Common myeloid progenitor, CD34-positive (primary cell): ENCODE measurements at places on chromosomes 2 and 18.

- DNase-seq = no peak
- no peaks in the 10 kb centered on the region for H3K36me3 ChIP-seq
- H3K27ac ChIP-seq = no peak overlapping the region
- no peak overlapping the region for H3K4me3 ChIP-seq
Observed at GRCh38 chr2:225841314-225841713, 441.8 kb downstream of the NYAP2 start.

GRCh38 chr2:41241325-41242000 lies 789.6 kb upstream of the SLC8A1 start:
- no peak overlapping the region for H3K4me3 ChIP-seq
- no peaks in the 10 kb centered on the region for H3K36me3 ChIP-seq
- H3K4me1 ChIP-seq = no peaks in the 10 kb centered on the region
- DNase-seq = no peak
- no peaks in the 10 kb centered on the region for H3K27me3 ChIP-seq
- H3K27ac ChIP-seq = no peak overlapping the region

DNA sequence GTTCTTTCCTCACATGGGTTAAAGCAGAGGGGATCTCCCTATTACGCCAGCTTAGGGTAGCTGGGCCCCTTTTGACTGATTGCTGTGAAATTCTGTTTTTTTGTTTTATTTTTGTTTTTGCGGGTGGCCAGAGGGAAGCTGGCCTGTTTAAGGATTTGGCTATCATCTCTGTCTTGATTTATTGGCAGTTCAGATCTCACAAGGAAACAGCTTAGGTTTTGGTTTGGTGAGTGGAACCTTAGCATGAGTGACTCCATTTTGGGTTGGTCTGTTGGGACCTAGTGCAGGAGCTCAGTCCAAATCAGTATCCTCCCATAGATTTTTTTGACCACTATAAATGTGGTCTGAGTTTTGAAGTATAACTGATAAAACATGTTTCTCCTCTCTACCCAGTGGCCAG lies 25.6 kb upstream of the NTSR2 start:
- DNase-seq = no peak
- H3K4me1 ChIP-seq = peaks cover 43% of the 10 kb centered on the region
- H3K27ac ChIP-seq = no peak overlapping the region
- H3K36me3 ChIP-seq = no peaks in the 10 kb centered on the region
- H3K27me3 ChIP-seq = no peaks in the 10 kb centered on the region

DNA sequence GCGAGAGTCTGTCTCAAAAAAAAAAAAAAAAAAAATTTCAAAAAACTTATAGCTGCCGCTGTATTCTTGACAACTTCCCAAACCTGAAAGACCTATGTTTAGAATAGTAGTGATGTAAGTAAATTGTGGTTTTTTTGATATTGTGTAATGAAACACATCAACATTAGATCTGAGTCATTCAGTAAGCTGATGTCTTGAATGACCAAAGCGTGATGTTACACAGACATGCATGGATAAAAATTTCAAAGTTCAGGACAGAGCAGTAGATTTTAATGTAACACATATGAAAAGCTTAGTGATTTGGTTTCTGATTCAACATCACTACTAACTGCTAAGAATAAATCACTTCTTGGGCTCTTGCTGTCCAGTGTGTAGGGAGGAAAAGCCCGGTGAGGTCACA lies 69.3 kb upstream of the MEX3C start:
- no peak for DNase-seq
- no peaks in the 10 kb centered on the region for H3K27me3 ChIP-seq
- no peak overlapping the region for H3K4me3 ChIP-seq
- no peaks in the 10 kb centered on the region for H3K4me1 ChIP-seq
- H3K36me3 ChIP-seq = no peaks in the 10 kb centered on the region

- peaks cover 67% of the 10 kb centered on the region for H3K36me3 ChIP-seq
- no peaks in the 10 kb centered on the region for H3K27me3 ChIP-seq
- H3K4me1 ChIP-seq = no peaks in the 10 kb centered on the region
- peak overlapping the region; percentile 3 for H3K27ac ChIP-seq
- peak; percentile 5 for DNase-seq
- no peak overlapping the region for H3K4me3 ChIP-seq
Observed at GRCh38 chr2:233270366-233270765, 18.9 kb downstream of the ATG16L1 start.

- no peak overlapping the region for H3K27ac ChIP-seq
- no peaks in the 10 kb centered on the region for H3K36me3 ChIP-seq
Observed at GRCh38 chr2:129888896-129889295, 90.6 kb upstream of the RAB6C start.

DNA sequence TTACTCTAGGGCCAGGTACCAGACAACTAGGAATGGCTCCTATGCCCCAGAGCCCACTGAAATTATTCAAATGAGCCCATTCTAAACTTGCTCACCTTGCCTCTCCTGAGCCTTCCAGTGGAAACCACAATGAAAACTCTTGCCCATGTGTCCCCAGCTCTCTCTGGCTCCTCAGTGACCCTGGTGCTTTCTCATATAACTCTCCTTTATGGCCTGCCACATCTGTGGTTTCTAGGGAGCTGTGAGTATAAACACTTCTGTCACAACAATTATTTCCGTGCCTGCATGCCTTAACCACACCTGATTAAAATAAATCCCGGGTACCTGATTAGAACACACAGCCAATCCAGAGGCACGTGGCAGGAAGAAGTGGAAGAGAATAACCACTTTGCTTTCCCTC lies 333.0 kb upstream of the SPRED2 start:
- H3K4me1 ChIP-seq = no peaks in the 10 kb centered on the region
- no peak overlapping the region for H3K4me3 ChIP-seq
- DNase-seq = no peak
- no peak overlapping the region for H3K27ac ChIP-seq
- H3K36me3 ChIP-seq = no peaks in the 10 kb centered on the region

- H3K36me3 ChIP-seq = no peaks in the 10 kb centered on the region
- peaks cover 44% of the 10 kb centered on the region for H3K27me3 ChIP-seq
- no peak overlapping the region for H3K27ac ChIP-seq
- H3K4me3 ChIP-seq = no peak overlapping the region
- no peaks in the 10 kb centered on the region for H3K4me1 ChIP-seq
- no peak for DNase-seq
Observed at GRCh38 chr2:236164925-236165841, 3.0 kb downstream of the GBX2 start.

DNA sequence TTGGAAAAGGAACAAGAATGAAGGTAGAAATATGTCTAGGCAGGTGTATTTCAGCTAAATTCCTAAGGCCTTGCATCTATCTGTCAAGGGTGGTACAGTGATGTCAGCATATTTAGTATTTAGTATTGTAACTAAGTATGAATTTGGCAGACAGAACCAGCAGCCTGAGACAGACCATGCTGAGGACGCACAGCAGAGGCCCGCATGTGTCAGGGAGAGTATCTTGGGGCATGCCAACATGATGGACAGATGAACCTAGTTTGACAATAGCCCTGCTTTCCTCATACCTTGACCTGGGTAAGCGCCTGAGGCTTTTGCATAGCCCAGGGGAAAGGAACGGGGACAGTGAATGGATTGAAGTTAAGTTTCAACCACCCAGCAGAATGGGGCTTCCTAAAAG lies 33.8 kb upstream of the OSR1 start:
- H3K4me3 ChIP-seq = no peak overlapping the region
- H3K27me3 ChIP-seq = no peaks in the 10 kb centered on the region
- no peak overlapping the region for H3K27ac ChIP-seq
